ENCODE measurements at places on chromosomes 1 and 21. TPM values are rescaled to one million over a fixed set of nuclear protein-coding genes. Genes with fewer than 3 reads are reported as not detected.
A peak's percentile ranks its signal among the peaks of the same experiment; 100 is the strongest.

GRCh38 chr1:156480411-156481192, 20.0 kb downstream of the MEF2D start:
- no peak for DNase-seq

DNA sequence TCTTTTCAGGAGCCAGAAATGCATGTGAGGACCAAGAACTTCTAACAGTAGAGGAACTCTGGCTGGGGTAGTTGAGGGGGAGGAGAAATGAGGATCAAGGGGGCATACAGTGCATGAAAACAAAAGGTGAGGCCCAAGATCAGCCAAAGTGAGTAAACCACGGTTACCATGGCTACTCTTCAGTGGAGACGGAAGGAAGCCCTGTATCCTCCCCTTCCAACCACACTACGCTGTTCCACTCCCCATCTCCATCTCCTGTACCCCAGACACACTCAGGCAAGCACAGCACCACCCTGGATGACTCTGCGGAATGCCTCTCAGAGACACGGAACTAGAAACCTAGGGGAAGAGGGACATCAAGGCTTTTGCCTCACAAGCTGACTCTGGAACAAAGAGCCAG, 157.6 kb upstream of the CAMK1G start:
- no peak for DNase-seq

- peak; percentile 79 for DNase-seq
Measured at GRCh38 chr1:179251675-179252074, 22.2 kb upstream of the ABL2 start.

DNA sequence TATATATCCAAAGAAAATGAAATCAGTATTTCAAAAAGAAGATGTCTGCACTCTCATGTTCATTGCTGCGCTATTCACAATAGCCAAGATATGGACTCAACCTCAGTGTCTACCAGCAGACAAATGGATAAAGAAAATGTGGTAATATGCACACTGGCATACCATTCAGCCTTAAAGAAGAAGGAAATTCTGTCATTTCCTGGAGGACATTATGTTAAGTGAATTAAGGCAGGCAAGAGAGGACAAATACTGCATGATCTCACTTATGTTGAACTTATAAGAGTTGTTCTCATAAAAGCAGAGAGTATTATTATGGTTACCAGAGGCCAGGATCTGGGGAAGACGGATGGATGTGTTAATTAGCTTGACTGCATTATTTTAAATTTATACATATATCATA, 115.9 kb downstream of the NEGR1 start:
- no peak for DNase-seq

DNA sequence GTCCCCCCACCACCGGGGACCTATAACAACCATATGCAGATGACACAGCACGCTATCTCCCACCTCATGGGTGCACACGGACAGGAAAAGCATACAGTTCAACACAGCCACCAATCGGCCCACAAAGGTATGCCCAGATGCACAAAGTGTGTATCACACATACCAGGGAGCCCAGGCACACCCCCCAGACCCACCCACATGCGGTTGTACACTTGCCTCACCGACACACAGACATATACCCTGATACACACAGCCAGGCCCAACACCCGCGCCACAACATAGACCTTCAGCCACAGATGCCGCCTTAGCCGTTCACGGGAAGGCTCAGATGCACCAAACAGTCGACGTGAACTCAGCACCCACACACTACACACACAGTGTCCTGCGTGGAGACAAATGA, 5.5 kb downstream of the CROCC start:
- DNase-seq: no peak

The CCDC27 gene
- total RNA-seq: not detected

DNA sequence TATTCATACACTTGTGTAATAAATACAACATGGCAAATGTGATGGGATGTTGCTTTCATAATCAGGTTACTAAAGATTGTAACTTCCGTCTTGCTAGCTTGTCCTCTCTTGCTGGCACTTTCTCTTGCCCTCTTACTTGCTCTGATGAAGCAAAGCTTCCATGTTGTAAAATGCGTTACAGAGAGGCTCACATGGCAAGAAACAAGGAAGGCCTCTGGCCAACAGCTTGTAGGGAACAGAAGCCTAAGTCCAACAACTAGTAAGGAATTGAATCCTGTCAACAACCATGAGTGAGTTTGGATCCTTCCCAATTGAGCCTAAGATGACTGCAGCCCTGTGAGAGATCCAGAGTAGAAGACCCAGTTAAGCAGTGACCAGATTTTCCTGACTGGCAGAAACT, 15.4 kb downstream of the TMED5 start:
- DNase-seq: no peak

DNA sequence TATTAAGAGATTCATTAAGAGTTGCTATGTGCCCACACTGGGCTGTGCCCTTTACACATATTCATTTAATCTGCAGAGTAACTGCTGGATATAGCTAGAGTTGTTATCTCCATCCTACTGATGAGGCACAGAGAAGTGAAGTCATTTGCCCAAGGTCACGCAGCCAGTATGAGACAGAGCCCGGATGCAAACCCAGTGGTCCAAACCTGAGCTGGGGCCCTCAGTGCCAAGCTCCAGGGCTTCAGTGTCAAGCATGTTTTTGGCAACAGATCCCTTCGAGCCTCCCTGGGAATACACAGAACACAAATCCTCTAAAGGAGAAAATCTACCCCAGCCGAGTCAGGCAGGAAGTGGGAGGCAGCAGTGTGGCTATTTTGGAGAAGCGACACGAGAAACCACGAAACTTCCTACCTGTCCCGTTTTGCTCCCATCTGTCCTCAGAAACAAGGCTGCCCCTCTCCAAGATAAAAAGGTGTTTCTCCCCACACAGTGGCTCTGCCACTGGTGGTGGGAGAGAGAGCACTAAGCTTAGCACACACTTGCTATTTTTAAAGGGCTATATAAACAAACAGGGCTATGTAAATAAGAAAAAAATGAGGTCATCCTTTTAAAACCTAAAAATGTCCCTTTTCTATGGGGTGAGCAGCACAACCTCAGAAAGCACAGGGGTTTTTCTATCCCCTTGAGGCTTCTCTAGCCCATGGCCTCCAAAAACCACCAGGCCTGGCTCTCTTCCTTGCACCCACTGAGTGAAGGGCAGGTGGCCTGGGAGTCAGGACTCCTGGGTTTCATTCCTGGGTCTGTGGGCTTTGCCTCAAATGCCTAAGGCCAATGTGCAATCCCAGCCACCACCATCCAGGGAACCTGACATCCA, 138.6 kb upstream of the EDN2 start:
- DNase-seq: no peak

GRCh38 chr1:15196807-15197530, 43.4 kb downstream of the TMEM51 start:
- no peak for DNase-seq

DNA sequence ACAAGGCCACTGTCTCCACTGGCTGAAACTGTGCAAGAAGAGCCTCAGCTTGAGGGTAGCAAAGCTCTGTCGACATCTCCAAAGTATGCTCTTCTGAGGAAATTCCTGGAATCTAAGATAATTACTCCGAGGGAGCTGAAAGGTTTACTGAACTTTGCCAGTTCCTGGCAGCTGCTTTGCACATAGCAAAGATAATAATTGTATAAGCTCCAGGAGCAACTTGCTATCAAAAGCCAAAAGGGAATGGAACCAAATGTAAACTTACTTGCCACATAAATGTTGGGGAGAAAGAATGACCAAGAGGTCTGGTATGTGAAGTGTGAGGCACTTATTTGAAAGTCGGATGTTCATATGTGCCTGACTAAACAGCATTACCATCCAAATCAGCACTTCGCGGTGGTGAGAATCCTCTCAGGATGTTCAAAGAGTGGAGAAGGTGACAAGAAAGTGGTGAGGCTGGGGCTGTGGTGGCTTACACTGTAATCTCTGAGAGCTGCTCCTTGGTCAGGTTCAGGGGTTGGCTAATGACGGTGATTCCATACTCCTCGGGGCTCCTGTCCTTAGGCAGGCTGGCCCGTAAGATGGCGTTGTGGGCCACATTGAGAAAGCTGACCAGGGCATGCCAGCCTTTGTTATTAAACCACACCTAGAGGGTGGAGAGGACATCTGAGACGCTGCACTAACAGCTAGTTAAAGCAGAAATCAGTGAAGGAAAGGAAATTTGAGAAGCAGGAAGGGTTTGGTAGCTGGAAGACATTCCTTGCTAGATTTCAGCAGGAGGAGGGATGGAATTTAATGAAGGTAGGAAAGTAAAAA, 100.0 kb downstream of the ABCA4 start:
- peak; percentile 99 for DNase-seq

The TGFB2 gene
- 13.5 TPM for total RNA-seq
